Activated CD8-positive, alpha-beta memory T cell treated with anti-CD3 and anti-CD28 coated beads, Interleukin-2, amount 10 ng/mL, durations not matched to agents 7 days and 5 days (primary cell): ENCODE measurements at places on chromosomes 4 and X. TPM values are rescaled to one million over a fixed set of nuclear protein-coding genes. Genes with fewer than 3 reads are reported as not detected.

Gene BEND4
- total RNA-seq: 5.9 TPM

- DNase-seq: no peak
- H3K36me3 ChIP-seq: no peaks in the 10 kb centered on the region
- H3K4me1 ChIP-seq: no peaks in the 10 kb centered on the region
- H3K4me3 ChIP-seq: no peak overlapping the region
- H3K27me3 ChIP-seq: peaks cover 46% of the 10 kb centered on the region
- H3K27ac ChIP-seq: no peak overlapping the region
Measured at GRCh38 chrX:73447311-73447794, 500 bp downstream of the CDX4 start.

Gene HERC6
- total RNA-seq: 55.8 TPM

DNA sequence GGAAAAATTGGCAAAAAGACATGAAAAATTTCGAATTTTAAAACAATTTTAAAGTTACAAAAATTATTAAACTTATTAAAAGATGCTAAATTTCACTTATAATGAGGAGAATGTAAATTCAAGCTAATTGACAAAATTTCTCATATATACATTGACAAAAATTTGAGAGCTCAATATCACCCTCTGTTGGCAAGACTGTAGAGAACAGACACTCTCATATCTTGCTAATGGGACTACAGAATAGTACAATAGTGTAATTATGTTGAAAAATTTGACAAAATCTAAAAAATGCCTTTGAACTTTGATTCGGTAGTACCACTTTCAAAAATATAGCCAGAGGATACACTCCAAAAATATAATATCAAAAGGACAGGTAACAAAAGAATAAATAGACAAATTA, 29.8 kb downstream of the DCAF8L2 start:
- H3K4me3 ChIP-seq: no peak overlapping the region
- no peak for DNase-seq
- H3K4me1 ChIP-seq: no peaks in the 10 kb centered on the region
- H3K27me3 ChIP-seq: no peaks in the 10 kb centered on the region

DNA sequence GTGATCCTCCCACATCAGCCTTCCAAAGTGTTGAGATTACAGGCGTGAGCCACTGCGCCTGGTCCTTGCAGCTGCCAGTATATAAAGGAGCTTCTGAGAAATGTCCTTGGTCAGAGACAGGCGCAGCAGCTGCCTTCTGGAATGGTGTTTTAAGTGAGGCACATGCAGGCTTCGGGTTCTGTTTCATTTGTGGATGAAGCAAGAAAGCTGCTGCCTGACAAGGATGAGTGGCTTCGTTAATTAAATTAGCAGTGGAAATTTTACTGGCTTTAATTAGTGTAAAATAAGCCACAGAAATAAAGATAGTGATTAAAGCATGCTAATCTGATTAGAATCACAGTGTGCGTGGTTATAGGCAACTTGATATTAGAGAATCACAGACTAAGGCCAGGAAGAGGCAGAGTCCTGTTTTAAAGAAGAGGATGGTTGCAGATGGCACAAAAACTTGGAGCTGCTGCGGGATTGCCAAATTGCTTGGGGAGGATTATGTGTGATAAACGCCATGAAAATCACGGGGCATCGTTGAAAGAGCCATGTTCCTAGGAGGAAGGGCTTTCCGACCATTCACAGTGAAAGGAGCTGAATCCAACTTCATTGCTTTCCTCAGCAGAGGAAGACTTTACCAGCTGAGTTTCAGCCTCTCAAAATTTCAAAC, 348.4 kb upstream of the FAT1 start:
- H3K36me3 ChIP-seq: no peaks in the 10 kb centered on the region
- H3K27ac ChIP-seq: no peak overlapping the region
- H3K4me3 ChIP-seq: no peak overlapping the region
- DNase-seq: no peak
- no peaks in the 10 kb centered on the region for H3K4me1 ChIP-seq

- H3K36me3 ChIP-seq: no peaks in the 10 kb centered on the region
- no peaks in the 10 kb centered on the region for H3K27me3 ChIP-seq
- DNase-seq: no peak
- no peak overlapping the region for H3K27ac ChIP-seq
- no peak overlapping the region for H3K4me3 ChIP-seq
Measured at GRCh38 chrX:15946783-15947580, 92.4 kb upstream of the AP1S2 start.

- no peaks in the 10 kb centered on the region for H3K27me3 ChIP-seq
- peaks cover 14% of the 10 kb centered on the region for H3K36me3 ChIP-seq
- peak; percentile 61 for DNase-seq
- peak overlapping the region; percentile 94 for H3K27ac ChIP-seq
Measured at GRCh38 chr4:15003891-15004738, 1.8 kb downstream of the CPEB2 start.

DNA sequence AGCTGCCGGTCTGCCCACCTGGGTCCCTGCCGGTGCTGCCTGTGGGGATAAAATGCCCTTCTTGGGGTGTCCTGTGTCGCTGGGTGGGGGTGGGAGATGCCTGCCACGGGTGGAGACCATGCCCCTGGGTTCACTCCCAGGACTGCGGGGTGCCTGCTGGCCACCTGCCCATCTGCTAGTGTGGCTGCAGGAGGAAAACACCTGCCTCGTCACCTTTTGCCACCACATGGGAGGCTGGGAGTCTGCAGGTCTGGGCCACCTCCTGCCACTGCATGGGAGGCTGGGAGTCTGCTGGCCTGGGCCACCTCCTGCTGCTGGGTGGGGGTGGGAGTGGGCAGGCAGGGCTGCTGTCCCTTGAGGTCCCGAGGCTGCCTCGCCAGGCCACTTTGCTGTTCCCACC, 58.8 kb upstream of the AFAP1 start:
- no peaks in the 10 kb centered on the region for H3K36me3 ChIP-seq
- DNase-seq: no peak
- H3K27ac ChIP-seq: no peak overlapping the region

Gene CXCL10
- 0.82 TPM for total RNA-seq

DNA sequence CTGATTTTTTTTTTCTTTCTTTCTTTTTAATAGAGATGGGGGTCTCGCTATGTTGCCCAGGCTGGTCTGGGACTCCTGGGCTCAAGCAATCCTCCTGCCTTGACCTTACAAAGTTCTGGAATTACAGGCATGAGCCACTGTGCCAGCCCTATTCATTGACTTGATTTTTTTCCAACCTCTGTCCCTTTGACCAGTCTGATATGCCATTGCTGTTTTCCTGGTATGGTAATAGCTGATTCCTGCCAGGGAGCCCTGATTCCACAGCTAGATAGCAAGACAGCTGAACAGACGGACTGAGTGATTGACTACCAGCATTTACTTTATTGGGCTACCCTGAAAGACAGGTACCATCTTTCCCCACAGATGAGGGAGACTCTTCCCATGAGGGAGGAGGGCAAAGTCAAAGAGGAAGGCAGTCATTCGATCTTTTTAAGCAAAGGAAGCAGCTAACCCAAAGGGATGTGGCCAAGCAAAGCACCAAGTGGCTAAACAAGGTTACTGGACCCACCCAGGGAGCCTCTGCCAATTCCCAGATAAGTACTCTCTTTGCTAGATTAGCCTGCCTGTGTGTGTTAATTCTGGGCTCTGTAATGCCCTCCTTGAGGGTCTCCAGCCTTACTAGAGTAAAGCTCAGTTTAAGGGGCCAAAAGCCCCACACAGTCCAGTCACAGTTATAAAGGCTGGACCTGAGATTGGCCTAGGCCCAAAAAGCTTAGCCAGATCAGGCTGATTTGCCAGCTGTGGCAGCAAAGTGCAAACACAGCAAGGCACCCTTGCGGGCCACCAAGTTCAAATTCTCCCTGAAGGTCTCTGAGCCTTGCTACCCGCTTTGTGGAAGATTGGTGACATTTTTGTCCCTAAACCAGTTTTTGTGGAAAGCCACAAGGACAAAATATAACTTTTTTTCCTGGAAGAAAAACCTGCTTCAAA, 192.4 kb upstream of the GPC4 start:
- no peak for DNase-seq
- no peak overlapping the region for H3K4me3 ChIP-seq
- H3K27ac ChIP-seq: no peak overlapping the region
- no peaks in the 10 kb centered on the region for H3K4me1 ChIP-seq
- H3K27me3 ChIP-seq: no peaks in the 10 kb centered on the region

Gene RNF212
- 3.2 TPM for total RNA-seq

DNA sequence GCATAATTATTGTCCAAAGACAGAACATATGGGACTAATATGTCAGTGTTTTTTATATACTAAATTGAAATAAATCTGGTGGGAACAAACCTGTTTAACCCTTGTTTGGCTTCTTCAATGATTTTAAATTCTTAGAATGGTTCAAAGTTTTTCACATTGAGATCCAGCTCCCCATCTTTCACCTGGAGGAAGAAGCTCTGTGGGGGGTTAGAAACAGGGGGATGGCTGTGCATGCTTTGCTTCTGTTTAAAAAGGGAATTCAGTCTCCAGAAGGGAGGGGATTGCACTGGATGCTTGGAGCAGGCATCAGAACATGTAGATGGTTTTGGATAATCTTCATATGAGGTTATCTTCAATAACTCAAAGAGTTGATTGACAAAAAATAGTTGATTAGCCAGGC, 72.1 kb downstream of the GALNT7 start:
- no peak for DNase-seq
- H3K27me3 ChIP-seq: no peaks in the 10 kb centered on the region
- no peak overlapping the region for H3K27ac ChIP-seq
- H3K4me1 ChIP-seq: peaks cover 12% of the 10 kb centered on the region
- peaks cover 1% of the 10 kb centered on the region for H3K36me3 ChIP-seq
